Astrocyte of the hippocampus (primary cell): ENCODE measurements at places on chromosomes 4 and X.

GRCh38 chr4:140807491-140808252 lies 51.5 kb upstream of the TBC1D9 start:
- DNase-seq: no peak

GRCh38 chr4:150482581-150482980 lies 99.4 kb upstream of the MAB21L2 start:
- DNase-seq: no peak

GRCh38 chr4:108838451-108838850 lies 75.6 kb upstream of the ETNPPL start:
- no peak for DNase-seq

DNA sequence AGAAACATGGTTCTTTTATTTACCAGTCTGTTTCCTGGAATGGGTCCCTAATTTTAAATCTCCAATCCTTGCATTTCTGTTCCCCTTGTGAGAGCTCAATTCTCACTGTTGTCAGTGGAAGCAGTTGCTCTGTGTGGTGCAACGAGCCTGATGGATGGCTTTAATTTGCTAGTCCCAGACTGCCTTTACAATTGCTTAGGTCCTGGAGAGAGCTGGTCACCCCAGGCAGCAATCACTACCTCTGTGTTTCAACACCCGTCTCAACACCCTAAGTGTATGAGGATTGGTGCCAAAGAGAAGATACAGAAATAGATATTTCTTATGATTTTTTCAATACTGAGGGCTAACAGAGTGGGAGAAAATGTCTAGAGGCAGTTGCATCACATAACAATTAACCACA lies 873.8 kb downstream of the GLUD2 start:
- DNase-seq: no peak

DNA sequence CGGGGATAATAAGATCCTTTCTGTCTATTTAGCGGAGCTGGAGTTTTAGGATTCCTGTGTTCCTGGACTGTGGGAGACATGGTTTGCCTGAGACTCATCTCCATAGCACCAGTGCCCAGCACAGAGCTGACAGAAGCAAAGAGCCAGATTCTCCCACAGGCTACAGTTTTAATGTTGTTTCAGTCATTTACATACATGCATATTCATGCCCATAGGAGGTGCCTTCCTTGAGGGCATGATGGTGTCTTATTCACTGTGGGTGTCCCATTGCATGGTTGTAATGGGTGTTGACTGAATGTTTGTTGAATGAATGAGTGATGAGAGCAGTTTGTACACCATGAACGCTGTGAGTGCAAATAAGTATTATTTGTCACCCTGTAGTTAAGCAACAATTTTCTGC lies 260.6 kb downstream of the EVC2 start:
- no peak for DNase-seq

- DNase-seq: no peak
These were observed 10.3 kb downstream of the ELOVL6 start for GRCh38 chr4:110188113-110188512.

- no peak for DNase-seq
These were observed 388.4 kb downstream of the RAB28 start for GRCh38 chr4:13095722-13096121.

DNA sequence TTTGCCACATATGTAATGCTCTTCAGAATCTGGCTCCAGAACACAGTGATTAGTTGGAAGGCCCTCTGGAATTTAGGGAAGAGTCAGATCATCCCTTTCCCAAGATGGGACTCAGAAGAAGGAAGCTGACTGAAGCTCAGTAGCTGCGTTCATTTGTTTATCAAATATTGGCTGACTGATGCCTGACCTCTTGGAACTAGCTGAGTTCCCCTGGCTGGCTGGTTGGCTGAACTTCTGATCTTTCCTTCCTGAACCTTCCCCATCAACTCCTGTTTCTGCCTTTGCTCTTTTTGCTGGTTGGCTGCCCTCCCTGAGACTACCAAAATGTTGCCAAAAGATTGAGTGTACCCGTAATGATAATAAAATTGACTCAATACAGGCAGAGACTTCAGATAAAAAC lies 866.5 kb upstream of the INTU start:
- DNase-seq: no peak

- DNase-seq: no peak
These were observed 178.0 kb downstream of the MGST2 start for GRCh38 chr4:139843641-139844040.

DNA sequence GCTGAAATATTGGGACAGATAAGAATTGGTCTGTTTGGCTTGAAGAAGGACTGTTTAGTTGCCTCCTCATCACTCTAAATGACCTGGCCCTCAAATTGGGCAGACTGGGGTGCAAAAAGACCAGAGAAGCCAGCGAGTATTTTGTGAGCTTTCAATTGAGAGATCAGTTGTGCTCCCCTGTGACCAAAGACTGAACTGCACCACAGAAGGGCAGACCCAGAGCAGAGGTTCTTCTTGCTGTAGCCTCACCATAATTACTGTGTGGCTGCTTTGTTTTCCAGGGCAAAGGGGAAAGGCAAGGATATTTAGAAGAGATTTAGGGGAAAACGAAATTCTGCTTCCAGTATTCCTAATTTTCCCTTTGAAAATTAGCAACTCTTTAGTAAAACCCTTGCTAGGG lies 104.0 kb upstream of the MBNL3 start:
- no peak for DNase-seq

DNA sequence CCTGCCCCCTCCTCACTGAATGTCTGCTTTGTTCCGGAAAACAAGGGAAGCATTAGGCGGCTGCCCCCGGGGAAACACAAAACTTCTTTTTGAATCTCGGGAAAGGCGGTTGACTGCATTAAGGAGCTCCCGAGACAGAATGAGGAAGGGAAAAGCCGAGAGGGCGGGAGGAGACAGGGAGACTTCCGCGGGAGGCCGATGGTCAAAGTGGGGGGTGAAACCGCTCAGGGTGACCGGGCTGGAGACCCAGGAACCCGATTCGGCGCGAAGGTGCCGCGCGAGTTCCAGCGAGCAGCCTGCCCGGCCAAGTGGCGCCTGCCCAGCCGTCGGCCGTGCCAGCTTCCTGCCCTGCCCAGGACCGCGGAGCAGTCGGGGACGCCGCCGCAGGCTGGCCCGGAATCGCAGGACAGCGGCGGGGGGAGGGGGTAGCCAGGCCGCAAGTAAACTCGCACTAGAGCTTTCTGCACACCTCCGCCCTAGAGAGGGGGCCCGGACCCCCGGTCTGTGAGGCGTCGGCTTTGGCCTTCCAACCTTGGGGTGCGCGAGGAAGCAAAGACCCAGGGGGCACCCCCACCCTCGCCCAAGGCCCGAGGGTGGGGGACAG lies 55.1 kb upstream of the BCOR start:
- DNase-seq: peak; percentile 64

DNA sequence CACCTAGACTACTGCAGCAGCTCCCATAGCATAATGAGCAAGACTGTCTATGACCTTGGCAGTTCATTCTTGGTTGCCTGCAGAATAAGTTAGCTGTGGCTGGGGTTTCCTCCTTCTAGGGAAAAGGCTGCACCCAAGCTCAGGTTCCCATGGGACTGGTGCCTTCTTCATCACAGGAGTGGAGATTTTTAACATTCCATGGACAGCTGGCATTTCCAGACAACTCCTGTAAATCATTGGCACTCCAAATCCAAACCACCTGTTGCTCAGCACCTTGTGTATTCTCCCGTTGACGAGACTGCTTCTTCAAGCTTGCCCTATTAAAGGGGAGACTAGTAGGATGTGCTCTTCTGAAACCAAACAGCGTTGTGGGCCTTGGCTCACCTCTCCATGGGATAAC lies 7.8 kb upstream of the NUP54 start:
- no peak for DNase-seq

DNA sequence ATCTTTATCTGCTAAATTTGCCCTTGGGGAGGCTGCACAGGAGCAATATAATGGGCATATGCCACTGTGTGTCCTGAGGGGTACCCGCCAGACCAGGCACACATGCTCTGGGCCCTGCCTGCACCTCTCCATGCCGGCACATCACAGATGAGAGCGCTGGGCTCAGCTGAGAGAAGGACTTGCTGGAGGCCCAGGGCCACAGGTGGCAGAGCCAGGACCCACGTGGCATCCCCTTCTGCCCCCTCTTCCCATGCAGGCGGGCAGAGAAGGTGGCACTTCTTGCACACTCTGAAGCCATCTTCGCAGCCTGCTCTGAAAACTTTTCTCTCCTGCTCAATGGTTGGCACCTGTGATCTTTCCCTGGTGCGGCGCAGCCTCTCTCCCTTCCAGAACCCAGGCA lies 20.1 kb downstream of the CPZ start:
- no peak for DNase-seq

- DNase-seq: peak; percentile 19
These were observed 25.9 kb downstream of the ENPEP start for GRCh38 chr4:110501826-110502225.

DNA sequence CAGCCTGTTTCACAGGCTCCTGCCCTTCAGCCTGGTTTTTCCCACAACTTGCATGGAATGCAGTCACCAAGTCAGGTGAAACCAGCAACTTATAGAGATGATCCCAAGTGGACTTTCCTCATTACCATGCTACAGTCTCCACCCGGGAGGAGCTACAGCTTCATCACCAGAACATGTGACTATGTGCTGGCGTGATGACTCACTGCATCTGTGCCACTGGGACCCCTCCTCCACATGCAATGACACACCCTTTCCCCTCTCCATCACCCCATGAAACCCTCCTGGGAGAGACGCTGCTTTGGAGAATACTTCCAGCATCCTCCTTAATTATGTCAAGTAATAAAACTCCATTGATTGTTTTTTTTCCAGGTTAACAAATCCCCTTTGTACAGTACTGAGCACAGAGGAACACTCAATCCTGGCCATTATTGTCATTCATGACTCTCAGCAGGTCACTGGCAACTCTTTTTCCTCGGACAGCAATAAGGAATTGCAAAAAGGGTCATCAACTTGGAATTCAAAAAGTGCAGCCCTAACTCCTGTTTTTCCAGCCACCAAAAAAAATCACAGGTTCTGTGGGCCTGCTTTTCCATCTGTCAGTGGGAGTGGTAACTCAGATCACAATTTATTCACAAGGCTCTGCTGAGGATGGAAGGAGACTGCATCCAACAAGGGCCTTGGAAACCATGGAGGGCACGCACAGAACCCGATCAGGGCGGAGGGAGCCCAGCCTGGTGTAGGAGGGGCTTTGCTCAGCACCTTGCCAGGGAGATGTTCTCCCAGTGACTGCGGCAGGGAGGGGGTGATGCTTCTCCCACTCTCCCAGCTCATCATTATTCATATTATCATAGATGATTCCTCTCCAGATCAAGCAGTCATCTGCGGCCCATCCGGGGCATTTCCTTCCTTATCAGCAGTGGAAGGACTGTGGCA lies 17.4 kb downstream of the QDPR start:
- DNase-seq: peak; percentile 84

GRCh38 chr4:8779490-8779932 lies 92.1 kb downstream of the HMX1 start:
- no peak for DNase-seq

- DNase-seq: peak; percentile 86
These were observed at the start of gene SLC25A53 for GRCh38 chrX:104156630-104157529. Gene SLC25A53 (minus strand): TSS chrX:104157009. CDS start chrX:104105257, 51,752 bp downstream.

- no peak for DNase-seq
These were observed 21.1 kb upstream of the UBA1 start for GRCh38 chrX:47172549-47172948.

DNA sequence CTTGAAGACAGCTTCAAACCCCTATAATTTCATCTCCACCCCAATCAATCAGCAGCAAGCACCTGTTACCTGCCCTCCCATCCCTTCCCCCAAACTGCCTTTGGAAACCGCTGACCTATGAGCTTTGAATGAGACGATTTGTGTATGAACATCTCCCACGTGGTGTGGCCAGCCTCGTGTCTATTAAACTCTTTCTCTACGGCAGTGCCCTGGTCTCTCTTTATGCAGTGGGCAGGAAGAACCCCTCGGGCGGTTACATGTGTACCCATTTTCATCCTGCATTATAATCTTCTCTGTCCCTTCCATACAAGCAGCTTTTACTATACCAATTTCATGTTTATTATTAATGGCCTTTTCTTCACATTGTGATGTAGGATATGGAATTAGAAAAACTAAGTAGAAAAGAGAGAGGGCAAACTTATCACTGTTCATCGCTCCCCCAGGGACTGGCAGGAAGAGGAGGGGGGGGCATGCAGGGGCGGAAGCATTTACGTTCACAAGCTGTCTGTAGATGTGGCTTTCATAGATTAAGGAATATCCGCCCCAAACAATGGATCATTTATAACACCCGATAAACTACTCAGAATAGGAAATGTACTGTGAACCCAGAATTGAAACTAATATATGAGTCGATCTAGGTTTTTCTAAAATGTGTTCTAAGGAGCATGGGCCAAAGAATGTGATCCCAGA lies 95.5 kb upstream of the ZNF518B start:
- no peak for DNase-seq

GRCh38 chrX:34559325-34559724 lies 97.8 kb downstream of the TMEM47 start:
- DNase-seq: peak; percentile 20

- DNase-seq: peak; percentile 25
These were observed 7.1 kb upstream of the NEIL3 start for GRCh38 chr4:177302371-177303100.

DNA sequence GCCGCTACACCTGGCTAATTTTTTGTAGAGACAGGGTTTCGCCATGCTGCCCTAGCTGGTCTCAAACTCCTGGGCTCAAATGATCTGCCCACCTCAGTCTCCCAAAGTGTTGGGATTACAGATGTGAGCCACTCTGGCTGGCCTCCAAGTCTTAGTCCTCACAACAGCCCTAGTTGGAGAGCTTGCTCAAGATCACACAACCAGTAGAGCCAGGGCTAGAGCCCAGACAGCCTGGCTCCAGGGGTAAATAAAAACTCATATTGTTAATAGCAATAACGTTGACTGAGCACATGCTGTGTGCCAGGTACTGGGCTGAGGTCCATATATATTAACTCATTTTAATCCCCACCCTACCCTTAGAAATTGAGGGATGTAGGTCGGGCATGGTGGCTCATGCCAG lies 7.3 kb upstream of the JAKMIP1 start:
- no peak for DNase-seq

DNA sequence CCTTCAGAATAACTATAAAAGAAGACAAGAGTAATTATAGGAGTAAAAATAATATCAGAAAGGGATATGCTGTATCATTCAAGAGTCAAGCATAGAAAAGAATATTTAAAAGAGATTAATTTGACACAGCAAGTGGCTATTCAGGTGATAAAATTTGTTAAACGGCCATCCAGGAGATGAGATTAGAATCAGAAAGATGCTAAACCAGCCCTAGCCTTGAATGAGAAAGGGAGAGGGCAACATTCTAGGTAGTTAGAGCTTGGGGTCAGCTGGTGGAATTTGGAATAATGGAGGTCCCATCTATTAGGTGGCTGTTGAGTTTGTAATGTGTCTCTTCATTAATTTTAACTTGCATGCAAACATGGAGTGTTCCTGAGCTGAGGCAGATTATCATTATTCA lies 350.5 kb upstream of the PABPC4L start:
- DNase-seq: no peak

- DNase-seq: peak; percentile 97
These were observed 104.2 kb downstream of the AFF1 start for GRCh38 chr4:87038837-87039615.

- DNase-seq: no peak
These were observed 18.0 kb upstream of the SPIN2A start for GRCh38 chrX:57155171-57155570.

DNA sequence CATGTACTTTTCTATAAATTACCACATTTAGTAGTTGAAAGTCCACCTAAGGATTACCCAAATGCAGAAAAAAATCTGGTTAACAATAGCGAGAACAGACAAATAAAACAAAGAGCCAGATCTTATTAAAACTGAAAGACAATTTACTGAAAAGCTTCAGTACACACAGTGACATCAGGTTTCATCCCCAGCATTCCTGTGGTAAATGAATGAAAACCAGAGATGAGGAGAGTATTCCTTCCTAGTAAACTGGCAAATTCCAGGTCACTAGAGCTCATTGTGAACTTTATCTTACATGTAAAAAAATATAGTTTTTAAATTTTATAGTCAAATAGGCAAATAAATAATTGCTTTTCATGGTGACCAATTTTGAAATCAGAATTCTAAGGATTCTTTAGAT lies 1290.5 kb downstream of the ADGRL3 start:
- no peak for DNase-seq
